ENCODE measurements at places on chromosomes 11 and 22.

DNA sequence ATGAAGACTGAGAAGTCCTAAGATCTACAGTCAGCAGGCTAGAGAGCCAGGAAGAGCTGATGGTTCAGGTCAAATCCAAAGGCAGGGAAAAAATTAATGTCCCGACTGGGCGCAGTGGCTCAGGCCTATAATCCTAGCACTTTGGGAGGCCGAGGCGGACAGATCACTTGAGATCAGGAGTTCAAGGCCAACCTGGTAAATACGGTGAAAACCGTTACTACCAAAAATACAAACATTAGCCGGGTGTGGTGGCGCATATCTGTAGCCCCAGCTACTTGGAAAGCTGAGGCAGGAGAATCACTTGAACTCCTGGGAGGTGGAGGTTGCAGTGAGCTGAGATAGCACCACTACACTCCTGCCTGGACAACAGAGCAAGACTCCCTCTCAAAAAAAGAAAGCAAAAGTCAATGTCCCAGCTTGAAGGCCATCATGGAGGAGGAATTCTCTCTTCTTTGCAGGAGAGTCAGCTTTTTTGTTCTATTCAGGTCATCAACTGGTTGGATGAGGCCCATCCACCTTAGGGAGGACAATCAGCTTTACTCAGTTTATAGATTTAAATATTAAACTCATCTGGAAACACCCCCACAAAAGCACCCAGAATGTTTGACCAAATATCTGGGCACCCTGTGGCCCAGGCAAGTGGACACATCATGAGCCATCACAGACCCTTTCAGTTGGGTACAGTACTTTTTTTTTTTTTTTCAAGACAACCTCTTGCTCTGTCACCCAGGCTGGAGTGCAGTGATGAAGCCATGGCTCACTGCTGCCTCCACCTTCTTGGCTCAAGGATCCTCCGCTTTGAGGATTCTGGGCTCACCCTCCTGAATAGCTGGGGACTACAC, 4.3 kb upstream of the ZC3H7B start:
- DNase-seq, result no peak

DNA sequence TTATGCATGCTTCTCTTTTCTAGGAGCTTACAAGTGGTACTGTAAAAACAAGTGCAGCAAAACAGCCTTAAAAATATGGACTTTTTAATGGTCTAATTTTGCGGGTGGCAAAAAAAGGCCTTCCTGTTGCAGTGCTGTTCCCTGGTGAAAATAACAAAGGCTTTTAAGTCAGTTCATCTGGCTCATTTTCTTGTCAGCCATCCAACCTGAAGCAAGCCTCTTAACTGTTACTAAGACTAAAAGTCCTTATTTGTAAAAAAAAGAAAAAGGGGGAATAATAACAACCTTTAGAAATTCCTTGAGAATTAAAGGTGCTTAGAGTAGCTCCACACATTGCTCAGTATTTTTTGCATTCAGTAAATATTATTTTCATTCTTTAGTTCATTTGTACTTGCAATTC, 200.5 kb upstream of the CHORDC1 start:
- no peak for DNase-seq

DNA sequence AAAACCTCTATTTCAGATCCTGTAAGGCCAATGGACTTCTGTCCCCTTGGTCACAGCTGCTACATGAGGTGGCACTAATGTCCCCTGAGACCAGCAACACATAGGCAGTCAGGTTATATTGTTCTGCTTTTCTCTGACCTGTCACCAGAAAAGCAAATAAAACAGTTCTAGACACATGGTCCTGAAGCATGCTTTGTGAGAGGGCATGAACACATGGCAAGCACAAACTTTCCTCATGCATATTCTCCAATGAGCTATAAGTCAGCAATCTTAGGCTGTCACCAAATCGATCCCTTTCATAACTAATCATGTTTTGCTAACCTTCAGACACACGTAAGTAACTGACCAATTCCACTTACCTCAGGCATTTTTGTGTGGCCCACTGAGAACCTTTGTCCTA, 225.4 kb upstream of the ZC3H12C start:
- no peak for DNase-seq

DNA sequence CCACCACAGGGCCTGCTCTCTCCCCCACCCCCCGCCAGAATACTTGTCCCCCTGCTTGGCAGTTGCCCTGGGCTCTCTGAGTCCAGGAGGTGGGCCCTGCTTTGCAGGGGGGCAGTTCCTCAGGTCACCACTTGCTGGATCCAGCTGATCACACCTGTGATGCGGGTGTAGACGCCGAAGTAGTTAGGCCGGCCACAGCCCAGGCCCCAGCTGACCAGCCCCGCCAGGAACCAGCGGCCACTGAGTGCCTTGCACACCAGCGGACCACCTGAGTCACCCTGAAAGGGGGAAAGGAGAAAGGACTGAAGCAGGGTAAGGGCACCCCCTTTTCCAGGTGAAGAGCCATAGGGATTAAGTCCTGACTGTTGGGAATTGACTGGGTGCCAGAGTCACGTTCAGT, 14.4 kb downstream of the KCTD17 start:
- DNase-seq, result no peak

DNA sequence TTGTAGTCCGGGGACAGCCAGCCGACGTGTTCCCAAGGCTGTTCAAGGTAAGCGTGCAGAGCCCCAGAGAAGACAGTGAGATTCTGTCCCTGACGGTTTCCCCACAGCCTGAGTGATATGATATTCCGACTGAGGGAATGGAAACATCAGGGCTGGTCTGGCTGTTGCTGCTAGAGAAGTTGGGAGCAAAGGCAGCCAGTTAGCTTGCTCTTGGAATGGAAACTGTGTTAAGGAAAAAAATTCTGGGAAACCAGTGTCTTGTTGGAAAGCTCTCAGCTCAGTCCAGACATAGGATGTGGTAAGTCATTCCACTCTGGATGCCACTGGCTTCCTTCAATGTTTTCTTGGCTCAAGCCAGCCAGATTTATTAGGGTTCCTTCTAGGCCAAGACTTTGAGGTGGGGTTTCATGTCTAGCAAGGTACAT, 8.8 kb downstream of the CRY2 start:
- DNase-seq, result no peak

DNA sequence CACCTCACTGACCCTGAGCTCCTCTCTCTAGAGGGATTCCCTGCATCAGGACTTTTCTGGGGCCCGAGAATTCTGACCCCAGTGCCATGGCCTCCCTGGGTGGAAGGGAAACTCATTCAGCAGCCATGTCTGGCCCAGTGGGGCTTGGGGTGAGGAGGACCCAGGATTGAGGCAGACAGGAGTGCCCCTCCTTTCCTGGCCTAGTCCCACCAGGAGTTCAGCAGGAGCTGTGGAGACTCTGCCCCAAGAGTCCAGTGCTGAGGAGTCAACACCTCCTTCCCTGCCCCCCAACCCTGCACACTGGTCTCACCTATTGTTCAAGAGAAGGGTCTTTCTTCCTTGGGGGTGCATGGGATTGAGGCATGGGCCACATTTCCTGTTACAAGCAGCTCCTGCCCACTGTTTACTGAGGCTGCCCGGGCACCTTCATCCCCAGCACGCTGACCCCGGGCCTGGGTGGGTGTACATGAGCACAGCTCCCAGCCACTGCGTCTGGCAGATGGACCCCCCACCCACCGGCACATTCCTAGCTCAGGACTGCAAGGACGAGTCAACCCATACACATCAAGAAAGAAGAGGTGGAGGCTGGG, 33.9 kb downstream of the ALX4 start:
- no peak for DNase-seq
